ENCODE measurements at places on chromosomes 12 and 14. TPM values are rescaled to one million over a fixed set of nuclear protein-coding genes. Genes with fewer than 3 reads are reported as not detected.

- DNase-seq = no peak
Measured at GRCh38 chr12:51661836-51662235, 70.8 kb downstream of the SCN8A start.

- DNase-seq = no peak
Measured at GRCh38 chr12:119343130-119343529, 8.6 kb downstream of the CCDC60 start.

DNA sequence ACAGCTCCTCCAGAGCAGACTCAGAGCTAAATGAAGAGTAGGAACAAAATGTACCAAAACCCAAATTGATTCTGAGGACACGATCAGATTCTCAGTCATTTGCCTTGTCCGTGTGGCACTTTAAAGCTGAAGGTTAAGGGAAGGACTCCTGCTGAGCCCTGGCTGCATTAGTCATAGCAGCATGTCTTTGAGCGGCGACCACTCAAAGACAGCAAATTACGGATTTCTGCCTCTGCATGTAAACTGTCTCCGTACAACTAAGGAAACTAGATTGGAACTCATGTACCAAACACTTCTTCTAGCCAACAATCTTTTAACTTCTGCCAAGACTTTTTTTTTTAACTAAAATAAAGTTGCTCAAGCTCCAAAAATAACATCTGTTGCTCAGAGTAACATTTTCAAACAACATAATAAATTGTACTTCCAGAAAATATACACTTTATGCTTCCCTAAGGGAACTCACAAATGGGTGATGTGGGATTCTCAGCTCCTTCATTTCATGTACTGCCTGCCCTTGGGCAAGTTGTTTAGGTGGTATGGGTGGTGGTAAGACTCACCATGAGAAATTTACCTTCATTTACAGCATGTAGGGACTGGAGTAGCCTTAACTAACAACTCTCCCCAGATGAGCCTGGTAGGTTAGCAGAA is 56.1 kb downstream of the RERG start:
- DNase-seq = no peak

The GCH1 gene
- total RNA-seq = 12.7 TPM

The ASB2 gene
- 2.4 TPM for total RNA-seq

The EIF2B1 gene
- 41.4 TPM for total RNA-seq

DNA sequence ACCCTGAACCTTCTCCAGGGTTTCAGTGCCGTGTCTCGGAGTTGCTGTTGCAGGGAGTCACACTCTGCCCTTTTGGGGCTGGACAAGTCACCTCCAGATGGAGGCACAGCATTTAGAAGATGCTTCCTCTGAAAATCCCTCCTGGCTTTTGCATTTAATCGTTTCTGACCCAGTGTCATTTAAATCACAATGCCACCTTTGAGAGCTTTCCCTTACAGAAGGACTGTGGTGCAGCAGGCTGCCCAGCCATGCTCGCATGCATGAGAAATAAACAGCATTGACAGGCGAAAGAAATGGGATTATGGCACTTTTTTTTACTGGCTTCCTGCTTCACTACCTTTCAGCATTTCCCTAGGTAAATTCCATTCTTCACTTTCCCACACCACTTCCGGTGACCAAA is 113.4 kb upstream of the DYRK2 start:
- DNase-seq = no peak

DNA sequence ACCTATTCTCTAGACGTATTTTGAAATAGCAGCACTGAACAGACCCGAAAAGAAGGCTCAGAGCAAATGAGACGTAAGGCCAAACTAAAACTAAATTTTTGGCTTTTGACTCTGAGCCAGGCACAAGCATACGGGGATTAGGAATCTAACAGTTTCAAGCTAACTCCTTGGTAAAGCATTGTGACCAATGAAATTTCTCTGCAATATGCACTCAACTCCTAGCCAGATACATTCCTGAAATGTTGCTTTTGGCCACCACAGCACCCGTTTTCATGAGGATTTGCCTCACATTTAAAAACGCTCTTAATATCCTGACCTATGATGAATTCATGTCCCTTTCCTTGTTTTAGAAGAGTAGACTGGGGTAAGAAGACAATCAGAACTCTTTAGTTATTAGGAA is 53.1 kb upstream of the NPFF start:
- no peak for DNase-seq

DNA sequence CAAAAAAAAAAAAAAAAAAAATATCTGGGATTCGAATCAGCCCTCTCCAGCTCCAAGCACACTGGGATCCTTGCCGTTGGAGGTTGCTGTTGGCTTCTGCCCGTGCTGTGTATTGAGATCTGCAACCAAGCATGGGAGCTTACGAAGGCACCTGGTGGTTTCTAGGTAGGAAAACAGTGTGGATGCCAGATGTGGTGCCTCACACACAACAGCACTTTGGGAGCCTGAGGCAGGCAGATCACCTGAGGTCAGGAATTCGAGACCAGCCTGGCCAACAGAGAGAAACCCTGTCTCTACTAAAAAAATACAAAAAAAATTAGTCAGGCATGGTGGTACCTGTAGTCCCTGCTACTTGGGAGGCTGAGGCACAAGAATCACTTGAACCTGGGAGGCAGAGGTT is 47.4 kb downstream of the ATF7 start:
- DNase-seq = no peak

DNA sequence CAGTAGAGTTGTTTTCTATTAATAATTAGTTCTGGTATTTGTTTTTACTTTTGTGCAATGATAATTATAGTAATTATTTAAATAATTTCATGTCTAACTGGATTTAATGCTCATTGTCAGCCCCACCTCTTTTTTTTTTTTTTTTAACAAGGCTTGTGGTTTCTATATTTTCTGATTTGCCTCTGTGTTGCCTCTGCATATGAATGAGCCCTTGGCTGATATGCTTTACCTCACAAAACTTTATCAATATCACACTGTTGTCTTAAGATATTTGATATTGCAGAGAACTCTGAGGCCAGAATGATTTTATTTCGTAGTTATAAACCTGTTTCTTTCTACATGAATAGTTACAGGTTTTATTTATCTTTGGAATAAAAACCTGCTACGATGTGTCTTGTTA is 116.2 kb upstream of the ATP2B1 start:
- DNase-seq = no peak

DNA sequence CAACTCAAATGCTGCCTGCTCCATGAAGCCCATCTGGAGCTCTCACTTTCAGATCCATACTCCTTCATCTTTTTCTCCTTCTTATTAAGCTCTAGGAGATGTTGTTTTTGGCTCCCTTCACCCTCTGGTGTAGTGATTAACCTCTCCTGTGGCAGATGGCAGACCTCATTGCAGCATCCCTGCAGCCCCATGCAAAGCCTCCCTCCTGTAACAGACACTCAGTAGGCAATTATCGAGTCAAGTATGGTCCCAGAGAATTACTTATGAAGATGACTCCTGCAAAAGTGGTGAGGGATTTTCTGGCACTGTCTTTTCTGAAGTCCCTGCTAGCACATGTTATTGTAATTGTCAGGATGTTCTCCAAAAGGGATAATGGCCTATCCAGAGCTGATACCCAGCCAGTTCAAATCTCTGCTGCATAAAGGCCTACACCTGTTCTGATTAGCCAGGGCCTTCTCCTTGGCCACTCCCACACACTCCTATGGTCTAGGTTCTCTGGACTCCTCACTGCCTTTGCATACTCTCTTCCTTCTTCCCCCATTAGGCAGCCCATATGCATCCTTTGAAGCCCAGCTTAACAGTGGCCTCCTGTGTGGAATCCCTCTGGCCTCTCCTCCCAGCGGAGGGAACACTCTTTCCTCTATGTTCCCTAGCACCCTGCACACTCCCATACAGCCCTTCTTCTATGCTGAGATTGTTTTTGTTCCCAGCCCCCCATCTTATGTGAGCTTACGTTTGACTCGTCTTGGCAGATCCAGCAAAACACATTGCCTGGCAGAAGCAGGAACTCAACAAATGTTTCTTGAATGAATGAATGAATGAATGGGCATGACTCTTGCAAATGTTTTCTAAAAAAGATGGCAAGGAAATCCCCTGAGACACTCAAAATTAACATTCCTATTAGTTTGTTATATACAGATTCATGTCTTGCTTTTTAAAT is 43.9 kb upstream of the MDM1 start:
- DNase-seq = no peak

- DNase-seq = no peak
Measured at GRCh38 chr14:26930576-26930975, 332.7 kb upstream of the NOVA1 start.

- no peak for DNase-seq
Measured at GRCh38 chr14:101362529-101363260, 198.6 kb upstream of the DIO3 start.

- no peak for DNase-seq
Measured at GRCh38 chr12:3772380-3772779, 19.5 kb upstream of the CRACR2A start.

- no peak for DNase-seq
Measured at GRCh38 chr12:128982933-128983332, 129.7 kb downstream of the GLT1D1 start.

The MGP gene
- total RNA-seq = 464 TPM

The KRT74 gene
- not detected for total RNA-seq

The A2M gene
- 1,832 TPM for total RNA-seq

- DNase-seq = no peak
Measured at GRCh38 chr12:30108666-30109065, 324.9 kb upstream of the TMTC1 start.

All from lower lobe of right lung (tissue), 2 donors.